ENCODE measurements at places on chromosomes 3 and 15.

GRCh38 chr3:172550347-172550943 is 27.2 kb upstream of the TNFSF10 start:
- peak; percentile 66 for DNase-seq

GRCh38 chr3:49352281-49352680 is 5.9 kb downstream of the GPX1 start:
- DNase-seq: no peak

DNA sequence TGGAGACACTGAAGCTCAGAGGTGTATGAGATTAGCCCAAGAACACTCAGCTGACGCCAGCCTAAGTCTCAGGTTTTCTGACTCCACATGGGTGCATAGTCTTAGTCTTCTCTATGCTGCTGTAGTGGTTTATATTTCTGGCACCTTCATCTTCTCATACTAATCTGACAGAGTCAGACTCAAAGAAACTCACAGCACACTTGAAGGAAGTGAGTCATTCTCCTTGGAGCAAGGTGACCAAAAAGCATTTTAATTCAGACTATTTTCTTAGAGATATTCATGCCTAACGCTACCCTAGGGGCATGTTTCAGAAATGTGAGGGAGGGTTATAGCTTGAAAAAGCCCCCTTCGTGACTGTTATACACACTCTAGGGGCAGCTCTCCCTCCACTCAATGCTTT is 775.3 kb upstream of the ARPP21 start:
- DNase-seq: no peak

GRCh38 chr3:48989796-48990635 is at the start of gene P4HTM:
Gene P4HTM, plus strand, starts transcription at chr3:48990241. Its CDS starts 16 bp downstream, at chr3:48990257.
- DNase-seq: peak; percentile 47

- DNase-seq: no peak
These were observed 1.2 kb downstream of the PHC3 start for GRCh38 chr3:170180079-170180907.

DNA sequence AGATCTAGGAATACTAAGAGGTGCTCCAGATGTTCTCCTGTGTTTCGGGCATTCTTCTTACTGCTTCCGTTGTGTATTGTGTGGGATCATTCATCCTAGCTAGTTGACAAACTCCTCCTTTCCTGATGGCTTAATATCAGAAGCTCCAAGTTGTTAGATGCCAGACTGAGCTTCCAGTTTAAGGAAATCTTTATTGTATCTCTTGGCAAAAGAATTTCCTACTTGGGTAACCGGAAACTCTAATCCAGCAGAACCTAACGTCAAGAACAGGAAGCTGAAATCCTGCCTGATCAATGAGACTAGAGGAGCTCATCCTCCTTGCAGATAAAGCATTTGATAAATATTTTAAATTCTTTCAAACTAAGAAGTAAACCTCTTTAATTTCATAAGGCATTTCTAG is 27.7 kb upstream of the MYH15 start:
- DNase-seq: no peak

DNA sequence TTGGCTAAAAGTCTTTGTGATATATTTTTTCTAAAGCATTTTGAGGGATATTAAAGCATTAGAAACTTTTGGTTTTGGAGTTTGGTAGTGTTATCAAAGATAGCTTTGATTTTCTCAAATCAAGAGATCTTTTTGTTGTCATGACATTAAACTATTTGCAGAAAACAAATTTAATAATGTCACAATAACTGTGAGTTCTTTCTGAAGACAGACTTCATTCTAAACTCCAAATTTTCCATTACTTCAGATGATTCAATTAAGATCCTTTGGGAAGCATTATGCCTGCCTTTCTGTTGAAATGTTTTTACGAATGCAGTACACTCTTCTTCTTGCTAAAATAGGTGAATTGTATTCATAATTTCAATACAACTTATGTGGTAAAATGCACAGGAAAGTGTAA is 145.4 kb downstream of the ALCAM start:
- no peak for DNase-seq

- DNase-seq: no peak
These were observed 52.2 kb upstream of the HEG1 start for GRCh38 chr3:125107861-125108567.

- DNase-seq: no peak
These were observed 56.6 kb downstream of the CBLB start for GRCh38 chr3:105812194-105812586.

DNA sequence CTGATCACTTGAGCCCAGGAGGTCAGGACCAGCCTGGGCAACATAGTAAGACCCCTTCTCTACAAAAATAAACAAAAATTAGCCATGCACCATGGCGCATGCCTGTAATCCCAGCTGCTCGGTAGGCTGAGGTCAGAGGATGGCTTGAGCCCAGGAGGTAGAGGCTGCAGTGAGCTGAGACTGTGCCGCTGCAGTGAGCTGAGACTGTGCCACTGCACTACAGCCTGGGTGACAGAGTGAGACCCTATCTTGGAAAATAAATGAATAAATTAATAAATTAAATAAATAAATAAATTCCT is 10.8 kb downstream of the SHISA5 start:
- no peak for DNase-seq

GRCh38 chr15:91956026-91956723 is 102.7 kb downstream of the SLCO3A1 start:
- no peak for DNase-seq

DNA sequence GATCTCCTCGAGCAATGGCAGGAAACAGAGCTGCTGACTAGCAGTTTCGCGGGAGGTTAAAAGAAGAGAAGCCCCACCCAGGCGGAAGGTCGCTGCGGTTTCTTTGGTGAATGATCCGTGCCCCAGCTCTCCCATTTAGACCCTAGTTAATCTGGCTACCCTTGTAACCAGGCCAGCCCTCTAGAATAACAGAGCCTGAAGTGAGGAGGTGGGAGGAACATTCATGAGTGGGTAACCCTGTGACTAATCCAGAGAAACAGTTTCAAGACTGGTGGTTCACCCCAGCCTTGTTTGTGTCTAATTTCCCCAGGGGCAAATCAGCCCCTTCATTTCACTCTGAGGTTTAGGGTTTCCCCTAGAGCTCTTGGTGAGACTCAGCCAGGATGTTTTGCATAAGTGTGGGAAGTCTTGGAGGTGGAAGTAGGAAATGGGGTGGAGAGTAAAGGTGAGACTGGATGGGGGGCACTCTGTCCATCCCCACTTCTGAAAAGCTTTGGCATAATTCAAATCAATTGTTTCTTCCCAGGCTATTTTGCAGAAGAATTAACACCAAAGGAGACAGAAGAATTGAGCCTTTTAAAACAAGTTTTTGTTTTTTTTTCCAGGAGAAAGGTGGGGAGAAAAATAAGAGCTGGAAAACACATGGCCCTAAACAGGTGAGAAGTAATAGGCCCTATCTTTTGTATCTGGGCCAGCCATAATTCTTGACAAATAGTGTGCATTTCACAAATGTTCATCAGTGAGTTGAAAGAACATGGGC is 303.1 kb downstream of the RPLP1 start:
- peak; percentile 78 for DNase-seq

- DNase-seq: no peak
These were observed 14.3 kb downstream of the WNT7A start for GRCh38 chr3:13865581-13865980.

DNA sequence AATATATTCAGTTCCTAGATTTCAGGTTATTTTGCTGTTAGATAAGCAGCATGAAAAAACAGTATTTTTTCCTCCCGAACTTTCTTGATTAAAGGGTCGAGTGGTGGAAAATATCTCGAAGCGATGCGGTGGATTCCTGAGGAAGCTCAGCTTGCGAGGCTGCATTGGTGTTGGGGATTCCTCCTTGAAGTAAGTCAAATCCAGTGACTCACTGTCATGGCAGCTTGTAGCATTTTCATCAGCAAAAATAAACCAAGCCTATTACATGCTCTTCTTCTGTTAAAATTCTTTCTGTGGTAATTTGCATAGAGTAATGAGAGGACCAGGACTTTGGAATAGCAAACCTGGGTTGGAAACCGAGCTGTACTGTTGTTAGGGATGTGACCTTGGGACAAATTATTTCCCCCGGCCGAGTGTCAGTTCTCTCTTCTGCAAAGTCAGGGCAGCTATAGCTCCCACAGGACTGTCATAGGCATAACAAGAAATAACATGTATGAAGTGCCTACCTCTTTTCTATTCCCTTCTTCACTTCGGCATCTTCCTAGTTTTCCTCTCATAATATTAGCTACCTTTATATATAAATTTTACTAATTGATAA is 75.6 kb downstream of the UBP1 start:
- DNase-seq: no peak

DNA sequence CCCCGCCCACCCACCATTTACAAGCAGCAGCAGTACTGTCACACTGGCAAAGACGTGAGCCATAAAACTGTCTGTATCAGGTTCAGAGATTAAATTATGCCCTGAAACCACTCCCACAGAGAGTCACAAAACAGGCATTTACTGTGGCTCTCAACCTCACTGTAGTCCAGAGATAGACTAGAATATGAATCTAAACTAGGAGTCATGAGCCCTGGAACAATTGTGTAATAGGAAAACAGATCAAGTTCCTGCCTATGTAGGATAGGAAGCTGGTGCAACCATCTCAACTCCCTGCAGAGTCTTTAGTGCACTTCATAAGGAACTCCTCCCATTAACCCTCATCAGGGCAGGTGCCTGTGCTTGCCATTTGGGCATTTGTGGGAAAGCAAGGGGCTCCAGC is 61.7 kb downstream of the FAM227B start:
- DNase-seq: no peak

GRCh38 chr15:35986191-35986721 is 440.3 kb upstream of the DPH6 start:
- DNase-seq: no peak

- DNase-seq: no peak
These were observed 657 bp downstream of the PATL2 start for GRCh38 chr15:44710236-44711095.

DNA sequence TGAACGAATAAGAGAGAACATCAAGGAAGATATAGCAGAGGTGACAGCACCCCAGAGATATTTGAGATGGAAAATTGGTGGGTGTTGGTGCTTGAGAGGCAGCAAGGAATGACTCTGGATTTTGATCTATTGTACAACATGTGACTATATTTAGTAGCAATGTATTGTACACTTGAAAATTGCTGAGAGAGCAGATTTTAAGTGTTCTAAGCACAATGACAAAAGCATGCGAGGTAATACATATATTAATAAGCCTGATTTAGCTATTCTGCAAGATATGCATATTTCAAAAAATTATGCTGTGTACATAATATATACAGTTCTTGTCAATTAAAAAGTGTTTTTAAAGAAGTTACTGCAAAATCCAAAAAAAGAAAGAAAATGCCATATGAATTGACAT is 194.3 kb downstream of the SLC9A9 start:
- DNase-seq: no peak

DNA sequence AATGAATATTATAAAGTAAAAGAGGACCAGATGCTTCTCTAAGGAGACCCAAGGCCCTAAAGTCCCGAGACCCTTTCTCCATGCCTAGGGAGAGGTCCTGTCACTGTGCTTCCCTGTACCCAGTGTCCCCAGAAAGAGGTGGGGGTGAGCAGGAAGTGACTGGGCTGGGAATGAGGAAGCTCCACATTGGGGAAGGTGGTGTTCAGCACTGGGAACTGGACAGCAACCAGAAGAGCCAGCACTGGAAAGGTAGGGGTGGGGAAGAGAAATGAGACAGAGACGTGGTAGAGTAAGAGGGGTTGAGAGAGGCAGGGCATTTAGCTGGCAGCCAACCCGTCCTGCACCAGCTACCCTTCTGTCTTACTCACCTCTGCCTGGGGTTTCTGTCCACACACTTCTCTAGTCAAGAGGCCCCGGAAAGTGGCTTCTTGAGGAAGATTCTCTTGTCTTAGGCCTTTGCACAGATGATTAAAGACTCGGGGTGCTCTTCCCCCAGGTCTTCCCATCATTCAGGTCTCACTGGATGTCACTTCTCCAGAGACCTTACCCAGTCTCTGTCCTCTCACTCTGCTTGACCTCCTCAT is 12.2 kb downstream of the RRP9 start:
- no peak for DNase-seq

- no peak for DNase-seq
These were observed 43.6 kb upstream of the DCBLD2 start for GRCh38 chr3:98945101-98945524.

GRCh38 chr15:52485290-52485689 is 43.4 kb downstream of the MYO5A start:
- DNase-seq: no peak

- DNase-seq: no peak
These were observed 63.9 kb downstream of the TIPARP start for GRCh38 chr3:156738251-156738650.

GRCh38 chr3:10023587-10024310 is 2.5 kb upstream of the FANCD2 start:
- no peak for DNase-seq

GRCh38 chr3:35817216-35817615 is 177.9 kb downstream of the ARPP21 start:
- no peak for DNase-seq
